Activated CD8-positive, alpha-beta memory T cell treated with anti-CD3 and anti-CD28 coated beads for 36 hours (primary cell): ENCODE measurements at places on chromosomes 6 and 20. TPM values are rescaled to one million over a fixed set of nuclear protein-coding genes. Genes with fewer than 3 reads are reported as not detected.

PRKN gene
- total RNA-seq = not detected

NEDD9 gene
- total RNA-seq = 57.5 TPM

FKBP1C gene
- total RNA-seq = 1.7 TPM

BANF2 gene
- total RNA-seq = not detected

ZBTB12 gene
- total RNA-seq = 3.3 TPM

CST9 gene
- total RNA-seq = not detected

PAK5 gene
- total RNA-seq = not detected

OR2J3 gene
- not detected for total RNA-seq

SNTA1 gene
- total RNA-seq = 5.4 TPM

GRIK2 gene
- total RNA-seq = not detected

BNIP5 gene
- total RNA-seq = not detected

ANKRD66 gene
- total RNA-seq = not detected

MACROD2 gene
- not detected for total RNA-seq

PRR18 gene
- total RNA-seq = 0.10 TPM

CST7 gene
- 163 TPM for total RNA-seq

ENPP5 gene
- total RNA-seq = 0.21 TPM

SLC44A4 gene
- total RNA-seq = not detected

SLC17A2 gene
- not detected for total RNA-seq

VNN1 gene
- not detected for total RNA-seq

ERVFRD-1 gene
- not detected for total RNA-seq

PARD6B gene
- 5.7 TPM for total RNA-seq

OLIG3 gene
- not detected for total RNA-seq

TULP1 gene
- total RNA-seq = not detected

SNAP91 gene
- total RNA-seq = not detected

PRPF6 gene
- 66.5 TPM for total RNA-seq

OPN5 gene
- not detected for total RNA-seq

SALL4 gene
- total RNA-seq = 0.46 TPM

HCK gene
- total RNA-seq = not detected

BPIFA1 gene
- not detected for total RNA-seq

HLA-DOA gene
- 4.8 TPM for total RNA-seq

BMP2 gene
- not detected for total RNA-seq

NCOA3 gene
- total RNA-seq = 86.2 TPM

BPIFB4 gene
- total RNA-seq = not detected

WFDC10B gene
- total RNA-seq = not detected

MROH8 gene
- total RNA-seq = 1.8 TPM

FAM162B gene
- not detected for total RNA-seq

GSTA2 gene
- not detected for total RNA-seq

MAP7 gene
- 1.1 TPM for total RNA-seq

KIF25 gene
- total RNA-seq = not detected

EFCAB8 gene
- total RNA-seq = 0.21 TPM

BLTP3A gene
- 19.0 TPM for total RNA-seq

NOL7 gene
- total RNA-seq = 120 TPM

SYCP2L gene
- total RNA-seq = not detected

MAK gene
- 2.8 TPM for total RNA-seq

TMEM74B gene
- 0.23 TPM for total RNA-seq

SEL1L2 gene
- total RNA-seq = not detected

SYTL3 gene
- total RNA-seq = 119 TPM

RIPPLY2 gene
- not detected for total RNA-seq

SLC22A16 gene
- total RNA-seq = not detected

DPM1 gene
- 77.6 TPM for total RNA-seq

C6orf15 gene
- total RNA-seq = not detected

KCNK17 gene
- not detected for total RNA-seq

LHFPL5 gene
- not detected for total RNA-seq

RSPH4A gene
- 0.08 TPM for total RNA-seq

RBPJL gene
- total RNA-seq = not detected

CUTA gene
- 144 TPM for total RNA-seq

PSORS1C1 gene
- not detected for total RNA-seq
